ENCODE measurements at places on chromosomes 2 and 18.
A peak's percentile ranks its signal among the peaks of the same experiment; 100 is the strongest.

DNA sequence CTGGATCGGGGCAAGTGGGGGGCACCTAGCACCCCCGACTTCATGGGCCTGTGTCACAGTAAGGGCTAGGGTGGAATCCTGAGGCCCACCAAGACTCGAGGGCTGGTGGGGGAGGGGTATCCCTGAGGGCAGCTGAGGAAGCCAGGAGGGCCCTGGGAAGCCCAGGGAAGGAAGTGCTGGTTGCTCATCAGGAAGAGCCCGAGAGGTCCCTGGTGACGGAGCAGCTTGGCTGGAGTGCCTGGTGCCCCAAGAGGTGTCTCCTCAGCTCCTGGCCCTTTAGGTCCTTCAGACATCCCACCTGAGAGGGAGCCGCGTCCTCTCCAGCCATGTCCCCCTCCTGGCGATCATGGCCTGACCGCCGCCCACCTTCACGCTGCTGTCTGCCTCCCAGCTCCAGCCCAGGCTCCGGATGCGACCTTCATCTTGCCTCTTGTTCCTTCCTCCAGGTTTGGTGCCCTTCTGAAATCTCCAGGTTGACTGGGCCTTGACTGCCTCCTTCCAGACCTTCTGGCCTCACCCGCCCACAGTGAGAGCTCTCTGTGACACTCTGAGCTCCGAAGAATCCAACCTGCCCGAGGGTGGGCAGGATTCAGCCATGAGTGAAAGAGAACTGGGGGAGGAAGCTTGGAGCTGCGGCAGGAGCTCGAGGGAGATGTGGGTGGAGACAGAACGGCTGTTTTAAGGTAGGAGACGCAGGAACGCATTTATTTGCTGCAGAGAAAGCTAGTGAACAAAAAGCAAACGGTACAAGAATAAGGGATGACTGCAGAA is 42.7 kb upstream of the SEMA4C start:
- no peak for DNase-seq

DNA sequence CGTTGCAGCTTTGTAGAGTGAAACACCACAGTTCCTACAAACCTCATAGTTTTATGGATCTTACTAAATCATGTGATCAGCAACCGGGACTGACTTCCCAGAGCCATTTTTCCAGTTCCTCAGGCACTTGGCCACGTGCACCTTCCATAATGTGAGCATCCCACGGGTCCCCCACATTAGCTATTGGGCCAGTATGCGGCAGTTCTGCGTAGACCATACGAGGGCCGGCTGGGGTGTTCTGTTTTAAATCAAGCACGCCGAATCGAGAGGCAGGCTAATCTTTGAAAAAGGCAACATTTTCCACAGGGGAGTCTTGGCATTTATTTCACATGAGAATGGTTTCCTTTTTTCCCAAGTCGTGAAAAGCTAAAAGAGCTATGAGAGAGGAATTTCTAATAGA is 135.6 kb upstream of the CCDC195 start:
- no peak for DNase-seq

GRCh38 chr2:26720322-26721114 is 28.0 kb downstream of the KCNK3 start:
- no peak for DNase-seq

- DNase-seq, result no peak
Observed at GRCh38 chr18:48831113-48831759, 119.5 kb downstream of the SMAD7 start.

GRCh38 chr2:46634905-46635304 is 155.5 kb downstream of the TMEM247 start:
- DNase-seq, result no peak

GRCh38 chr2:199458009-199458805 is 468 bp upstream of the SATB2 start:
- no peak for DNase-seq

- no peak for DNase-seq
Observed at GRCh38 chr2:234587341-234588053, 90.6 kb upstream of the ARL4C start.

GRCh38 chr18:36762074-36762473 is 66.7 kb downstream of the TPGS2 start:
- DNase-seq, result no peak

GRCh38 chr2:18380321-18380720 is 180.1 kb downstream of the RDH14 start:
- no peak for DNase-seq

- DNase-seq, result no peak
Observed at GRCh38 chr2:235390816-235391194, 103.0 kb upstream of the AGAP1 start.

DNA sequence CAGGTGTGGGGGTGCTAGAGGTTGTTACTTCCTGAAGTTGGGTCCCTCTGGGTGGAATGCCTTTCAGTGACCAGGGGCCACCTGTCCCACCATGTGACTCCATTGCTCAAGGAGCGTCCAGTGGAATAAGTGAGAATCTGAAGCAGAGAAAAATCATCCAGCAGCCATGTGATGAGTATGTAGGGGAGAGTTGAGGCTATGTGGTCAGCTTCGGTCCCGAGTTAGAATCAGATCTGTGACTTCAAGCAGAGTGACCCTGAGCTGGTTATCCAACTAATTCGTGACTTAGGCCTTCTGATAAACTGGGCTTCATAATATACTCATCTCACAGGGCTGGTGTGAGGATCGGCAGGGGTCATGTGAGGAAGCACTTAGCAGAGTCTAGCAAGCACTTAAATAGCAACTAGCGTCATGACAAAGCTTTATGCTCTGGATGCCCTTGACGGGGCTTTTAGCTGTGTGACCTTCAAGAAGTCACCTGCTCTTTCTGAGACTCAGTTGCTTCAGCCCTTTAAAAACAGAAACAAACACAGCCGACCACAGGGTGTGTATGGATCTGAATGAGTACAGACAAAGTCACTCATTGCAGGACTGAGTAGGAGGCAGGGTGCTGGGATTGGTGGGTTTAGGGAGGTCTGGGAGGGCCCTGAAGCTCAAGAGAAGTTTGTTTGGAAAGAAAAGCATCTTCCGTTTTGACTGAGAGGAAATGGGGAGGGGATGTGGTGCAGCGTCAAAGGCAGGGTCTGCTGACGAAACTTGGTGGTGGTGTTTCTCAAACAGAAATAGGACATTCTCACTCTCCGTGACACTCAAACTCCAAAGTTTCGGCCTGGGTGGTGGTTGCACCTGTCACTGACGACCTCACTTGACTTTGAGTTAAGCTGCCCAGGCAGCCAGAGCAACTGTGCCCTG is 264.0 kb upstream of the CXCR4 start:
- peak; percentile 84 for DNase-seq

DNA sequence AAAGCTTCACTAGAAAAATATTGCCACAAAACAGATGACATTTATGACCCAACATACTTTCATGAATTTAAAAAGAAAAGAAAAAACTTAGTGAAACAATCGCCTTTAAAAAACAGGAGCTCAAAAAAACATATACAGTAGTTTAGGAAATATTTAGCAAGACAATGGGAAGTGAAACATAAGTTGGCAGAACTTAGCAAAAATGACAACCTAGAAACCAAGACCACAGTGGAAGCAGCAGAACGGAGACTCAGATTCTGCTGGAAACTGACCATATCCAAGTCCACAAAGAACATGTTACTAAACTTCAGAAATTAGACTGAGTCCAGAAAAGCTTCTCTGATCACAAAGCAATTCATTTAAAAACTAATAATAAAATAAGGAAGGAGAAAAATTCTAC is 41.8 kb upstream of the CTAGE1 start:
- DNase-seq, result no peak

- DNase-seq, result no peak
Observed at GRCh38 chr2:241149675-241149924, 328 bp upstream of the PASK start.

GRCh38 chr2:98909317-98910211 is 26.5 kb downstream of the CRACDL start:
- DNase-seq, result no peak

- DNase-seq, result peak; percentile 31
Observed at GRCh38 chr2:28390241-28390745, 2.4 kb upstream of the FOSL2 start.

DNA sequence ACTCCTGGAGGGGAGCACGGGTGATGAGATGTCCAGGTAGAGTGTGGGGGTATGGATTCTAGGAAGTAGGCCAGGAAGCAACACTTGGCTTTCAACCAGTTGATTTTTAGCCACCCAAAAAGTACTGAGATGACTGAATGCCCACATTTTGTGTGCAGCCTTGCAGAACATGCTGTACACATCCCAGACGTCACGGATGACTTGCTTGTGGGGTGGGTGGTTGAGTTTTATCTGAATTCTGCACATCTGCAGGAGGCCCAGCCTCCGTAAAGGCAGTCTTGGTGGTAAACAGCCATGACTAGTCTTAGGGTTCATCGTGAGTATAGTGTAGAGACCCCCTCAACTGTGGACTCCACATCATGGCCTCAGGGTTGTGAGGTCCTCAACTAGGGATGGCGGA is 53.3 kb upstream of the CCDC195 start:
- no peak for DNase-seq

DNA sequence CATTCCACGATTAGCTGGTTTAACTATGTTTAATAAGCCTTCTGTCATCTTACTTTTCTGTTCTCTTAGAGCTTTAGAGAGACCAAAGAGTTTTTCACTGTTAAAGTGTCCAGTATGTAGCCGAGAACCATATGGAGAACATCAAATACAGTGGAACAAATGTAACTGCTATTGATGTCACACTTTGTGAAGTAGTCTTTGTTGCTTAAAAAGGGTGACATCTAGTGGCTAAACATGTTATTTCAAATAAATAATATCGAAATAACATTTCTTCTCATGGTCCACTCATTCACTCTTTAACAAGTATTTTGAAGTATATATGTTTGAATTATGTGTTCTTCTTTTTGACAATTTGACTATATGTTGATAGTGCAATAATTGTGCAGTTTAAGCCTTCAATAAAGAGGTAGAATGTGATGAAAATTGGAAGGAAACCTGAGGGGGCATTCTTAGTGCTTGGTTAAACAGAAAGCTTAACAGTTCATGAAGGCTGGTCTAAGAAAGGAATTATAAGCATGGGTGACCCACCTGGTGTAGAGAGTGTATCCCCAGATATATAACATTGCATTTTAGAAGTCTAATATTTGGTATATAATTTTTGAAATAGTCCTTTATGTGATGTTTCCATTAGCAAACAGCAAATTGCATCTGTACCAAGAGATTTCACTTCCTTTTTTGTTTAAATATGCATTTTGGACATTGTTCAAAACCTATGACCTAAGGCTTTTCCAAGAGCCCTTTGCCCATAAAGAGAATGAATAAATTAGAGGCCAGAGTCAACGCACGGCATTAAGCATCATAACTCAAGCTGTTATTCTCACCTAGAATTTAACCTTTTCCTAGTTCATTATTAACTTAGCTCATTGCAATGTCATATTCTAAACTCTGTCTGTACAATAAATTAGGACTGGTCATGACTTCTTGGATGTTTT is 112.1 kb downstream of the KYNU start:
- DNase-seq, result no peak

GRCh38 chr2:240166191-240166590 is 25.7 kb upstream of the OTOS start:
- DNase-seq, result no peak

- no peak for DNase-seq
Observed at GRCh38 chr18:46243095-46243494, 138.9 kb downstream of the HAUS1 start.

DNA sequence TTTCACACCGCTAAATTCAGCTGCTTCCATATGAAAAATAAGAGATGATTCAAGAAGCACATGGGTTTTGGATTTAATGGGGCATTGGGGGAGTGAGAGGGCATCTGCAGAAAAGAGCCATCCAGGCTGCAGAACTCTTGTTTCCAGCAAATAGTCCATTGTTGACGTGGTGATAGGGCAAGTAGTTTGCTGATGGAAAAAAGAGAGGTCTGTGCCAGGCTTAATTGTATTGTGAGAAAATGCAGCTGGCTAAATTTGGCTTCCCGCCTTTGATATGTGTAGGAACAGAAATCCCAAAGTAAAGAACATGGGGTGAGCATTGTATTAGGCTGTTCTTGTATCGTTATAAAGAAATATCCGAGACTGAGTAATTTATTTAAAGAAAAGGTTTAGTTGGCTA is 199.5 kb downstream of the SETBP1 start:
- DNase-seq, result no peak

- DNase-seq, result no peak
Observed at GRCh38 chr2:207091928-207092327, 73.8 kb downstream of the KLF7 start.

DNA sequence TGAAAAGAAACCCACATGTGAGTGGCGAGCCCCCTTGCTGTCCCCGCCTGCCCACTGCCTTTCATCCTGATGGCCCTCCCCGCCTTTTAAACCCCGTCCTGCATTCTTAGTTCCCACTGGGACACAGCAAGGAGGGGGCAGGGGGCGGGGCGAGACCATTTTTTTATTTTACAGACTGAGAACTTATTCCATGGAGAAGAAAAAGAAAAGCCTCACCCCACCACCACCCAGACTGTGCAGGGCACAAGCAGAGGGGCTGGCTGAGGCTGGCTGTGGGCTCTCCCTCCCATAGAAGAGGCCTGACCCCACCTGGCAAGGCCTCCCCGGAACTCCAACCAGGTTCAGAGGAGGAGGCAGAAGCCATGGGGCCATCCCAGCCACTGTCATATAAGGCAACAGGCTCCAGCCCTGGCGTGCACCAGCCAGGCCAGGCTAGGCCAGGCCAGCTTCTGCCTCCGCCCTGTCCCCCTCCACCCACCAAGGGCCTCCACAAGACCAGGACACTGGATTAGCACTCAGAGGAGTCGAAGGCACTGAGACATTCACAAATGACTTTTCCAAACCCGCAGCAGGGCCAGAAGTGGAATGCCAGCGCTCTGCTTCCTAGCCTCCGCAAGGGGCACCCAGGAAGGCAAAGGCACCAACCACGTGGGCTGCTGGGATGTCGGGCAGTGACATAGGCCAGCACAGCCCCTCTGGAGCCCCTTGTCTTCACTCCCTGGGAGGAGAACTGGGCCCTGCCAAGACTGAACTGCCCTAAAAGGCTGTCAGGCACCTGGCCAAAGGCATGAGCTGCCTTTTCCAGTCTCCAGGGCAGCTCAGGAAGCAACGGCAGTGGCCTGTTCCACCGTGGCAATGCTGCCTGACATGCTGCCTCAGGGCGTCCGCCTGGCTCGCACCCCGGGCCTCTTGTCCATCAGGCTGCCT is 37.5 kb upstream of the SEMA4C start:
- DNase-seq, result no peak

DNA sequence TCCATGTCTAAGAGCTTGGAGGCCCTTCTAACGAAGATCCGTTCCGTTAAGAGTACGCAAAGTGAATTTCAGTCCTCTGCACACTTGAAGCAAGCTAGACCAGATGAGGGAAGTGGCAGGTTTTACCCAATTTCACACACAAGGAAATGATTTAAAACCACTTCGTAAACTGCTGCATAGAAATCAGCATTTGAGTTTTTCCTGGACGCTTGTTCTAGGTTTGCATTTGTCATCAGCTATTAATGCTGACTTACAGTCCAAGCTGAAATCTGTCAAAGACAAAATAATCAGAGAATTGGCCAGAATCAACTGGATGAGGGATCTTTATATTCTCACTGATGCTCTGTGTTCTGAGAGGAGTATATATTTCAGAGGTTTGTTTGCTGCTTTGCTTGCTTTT is 117.6 kb upstream of the RASGRP3 start:
- no peak for DNase-seq

DNA sequence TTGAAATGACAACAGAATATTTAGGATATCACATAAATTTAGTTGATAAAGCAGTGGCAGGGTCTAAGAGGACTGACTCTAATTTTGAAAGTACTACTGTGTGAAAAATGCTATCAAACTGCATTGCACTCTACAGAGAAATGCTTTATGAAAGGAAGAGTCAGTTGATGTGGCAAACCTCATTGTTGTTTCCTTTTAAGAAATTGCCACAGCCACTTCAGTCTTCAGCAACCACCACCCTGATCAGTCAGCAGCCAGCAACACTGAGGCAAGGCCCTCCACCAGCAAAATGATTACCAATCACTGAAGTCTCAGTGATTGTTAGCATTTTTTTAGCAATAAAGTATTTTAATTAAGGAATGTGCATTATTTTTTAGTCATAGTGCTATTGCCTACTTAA is 488.7 kb upstream of the SLC39A10 start:
- no peak for DNase-seq

Measured in SIG-M5 (cell line).